ENCODE measurements at places on chromosomes 7 and 10. TPM values are rescaled to one million over a fixed set of nuclear protein-coding genes. Genes with fewer than 3 reads are reported as not detected.

The UCMA gene
- total RNA-seq, result not detected

GRCh38 chr7:121012919-121013318 is 24.4 kb downstream of the CPED1 start:
- DNase-seq, result no peak

GRCh38 chr7:157000741-157001653 is 9.5 kb downstream of the MNX1 start:
- no peak for DNase-seq

- no peak for DNase-seq
Measured at GRCh38 chr10:34869135-34869836, 54.2 kb upstream of the PARD3 start.

DNA sequence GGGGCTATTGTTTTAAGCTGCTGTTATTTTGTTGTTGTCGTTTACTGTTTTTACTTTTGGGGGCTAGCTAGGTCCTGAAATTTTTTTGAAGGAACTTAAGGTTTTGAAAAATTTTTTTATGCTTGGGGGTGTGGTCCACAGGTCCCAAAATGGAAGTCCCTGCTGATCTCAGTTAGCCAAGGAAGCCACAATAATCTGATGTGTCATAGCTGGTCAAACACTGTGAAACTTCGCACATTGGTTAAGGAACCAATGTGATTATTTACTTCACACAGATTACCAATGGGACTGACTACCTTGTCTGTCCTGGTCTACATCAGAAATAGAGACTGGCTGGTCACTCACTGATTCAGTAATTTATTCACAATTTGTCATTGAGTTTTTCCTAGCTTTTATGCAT is 29.5 kb upstream of the HYCC1 start:
- no peak for DNase-seq

DNA sequence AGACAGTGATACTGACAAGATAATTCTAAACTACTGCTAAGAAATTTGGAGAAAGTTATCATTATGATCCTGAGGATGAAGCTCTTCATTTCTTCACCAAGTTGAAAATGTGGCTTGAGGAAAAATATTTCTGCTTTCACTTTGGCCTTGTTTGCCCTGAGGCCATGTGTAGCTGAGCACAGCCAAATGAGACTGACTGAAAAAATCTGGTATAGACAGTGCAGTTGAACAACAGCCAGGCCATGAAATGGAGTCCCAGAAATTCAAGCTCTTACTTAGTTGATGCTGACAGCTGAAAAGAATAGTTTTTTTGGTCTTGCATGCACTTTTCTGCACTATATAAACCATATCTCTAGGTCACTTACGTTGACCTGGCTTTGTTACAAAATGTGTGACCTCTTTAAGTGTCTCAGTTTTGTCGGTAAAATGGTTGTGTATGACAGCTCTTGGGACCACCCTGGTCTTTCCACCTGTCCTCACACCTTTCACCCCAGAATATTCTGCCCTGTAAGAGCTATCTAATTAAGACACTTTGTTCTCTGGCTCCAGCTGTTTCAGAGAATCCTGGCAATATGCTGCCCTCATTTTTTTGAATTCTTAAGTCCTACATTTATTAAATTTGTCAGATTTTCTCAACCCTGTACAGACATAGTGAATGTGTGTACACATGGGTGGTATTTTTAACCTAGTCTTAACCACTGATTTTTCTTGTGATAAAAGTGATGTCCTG is 91.3 kb downstream of the CD36 start:
- no peak for DNase-seq

All from chondrocyte (in vitro differentiated cells).